ENCODE measurements at places on chromosomes 11 and 22.

DNA sequence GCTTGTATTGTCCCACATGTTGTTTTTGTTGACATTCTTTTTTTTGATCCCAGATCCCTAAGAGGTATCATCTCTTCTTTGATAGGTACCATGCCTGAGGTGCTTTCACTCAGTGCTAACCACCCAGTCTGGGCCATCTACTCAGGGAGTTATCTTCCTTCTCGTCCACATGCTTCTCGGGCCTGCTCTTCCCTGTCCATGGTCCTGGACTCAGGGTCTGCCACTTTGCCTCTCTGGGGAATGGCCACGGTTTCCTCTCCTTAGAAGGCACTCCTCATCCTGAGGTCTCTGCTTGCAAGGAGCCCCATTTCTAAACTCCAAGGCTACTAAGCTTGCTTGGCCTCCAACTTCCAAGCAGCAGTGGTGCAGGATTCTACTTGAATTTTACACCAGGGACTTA, 227.0 kb upstream of the NCAM1 start:
- peak; percentile 72 for DNase-seq

DNA sequence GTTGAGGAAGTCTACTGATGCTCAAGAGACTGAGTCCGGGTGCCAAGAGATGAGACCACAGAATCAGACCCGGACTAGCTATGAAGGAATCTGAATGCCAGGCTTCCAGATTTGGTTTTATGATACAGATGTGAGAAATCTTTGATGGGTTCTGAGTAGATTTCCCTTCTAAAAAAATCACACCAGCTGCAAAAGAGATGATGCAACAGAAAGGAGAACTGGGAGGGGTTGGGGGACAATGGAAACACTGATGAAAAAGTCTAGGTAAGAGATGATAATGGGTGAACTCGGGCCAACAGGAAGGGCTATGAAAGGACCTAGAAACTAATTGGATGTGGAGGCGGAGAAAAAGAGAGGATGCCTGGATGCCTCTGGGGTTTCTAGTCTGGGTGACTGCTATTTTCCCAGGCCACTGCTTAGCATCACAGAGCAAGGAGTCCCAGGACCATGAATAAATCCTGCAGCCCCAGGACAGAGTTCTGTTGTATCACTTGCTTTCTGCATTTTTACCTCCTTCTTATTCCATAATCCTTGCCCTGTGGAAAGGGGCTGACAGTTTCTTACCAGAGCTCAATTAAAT, 115.4 kb upstream of the SEZ6L start:
- no peak for DNase-seq

DNA sequence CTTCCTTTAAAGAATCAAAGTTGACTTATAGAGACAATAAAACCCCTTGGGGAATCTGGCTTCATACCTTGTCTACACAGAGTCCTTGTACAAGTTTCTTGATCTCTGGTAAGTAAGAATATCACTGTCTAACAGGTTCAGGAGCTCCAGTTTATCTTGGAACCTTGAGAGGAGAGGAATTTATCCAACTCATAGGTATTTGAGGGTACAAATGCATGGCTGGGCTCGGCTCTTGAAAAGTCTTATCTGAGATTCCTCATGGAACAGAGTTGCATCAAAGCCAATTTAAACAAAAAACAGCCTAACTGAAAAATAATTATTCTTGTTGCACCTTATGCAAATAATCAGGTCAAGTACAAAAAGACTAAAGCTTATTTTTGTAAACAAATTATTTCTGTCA, 33.4 kb downstream of the CARD18 start:
- DNase-seq, result no peak

DNA sequence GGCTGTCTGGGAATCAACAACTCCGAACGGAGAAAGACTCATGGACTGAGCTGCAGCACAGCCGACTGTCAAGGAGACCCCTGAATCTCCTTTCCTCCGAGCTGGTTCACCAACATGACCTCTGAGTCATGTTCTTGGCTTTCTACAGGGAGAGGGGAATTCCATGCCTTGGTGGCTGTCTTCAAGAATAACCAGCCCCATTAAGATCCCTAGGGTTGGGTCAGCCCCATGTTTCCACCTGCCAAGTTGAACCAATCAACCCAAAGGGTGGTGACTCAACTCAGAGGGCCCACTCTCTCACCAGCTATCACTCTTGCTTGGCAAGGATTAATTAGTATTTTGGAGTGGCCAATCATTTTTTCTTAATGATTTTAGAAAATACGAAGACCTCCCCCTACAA, 28.3 kb upstream of the IGSF22 start:
- DNase-seq, result no peak

DNA sequence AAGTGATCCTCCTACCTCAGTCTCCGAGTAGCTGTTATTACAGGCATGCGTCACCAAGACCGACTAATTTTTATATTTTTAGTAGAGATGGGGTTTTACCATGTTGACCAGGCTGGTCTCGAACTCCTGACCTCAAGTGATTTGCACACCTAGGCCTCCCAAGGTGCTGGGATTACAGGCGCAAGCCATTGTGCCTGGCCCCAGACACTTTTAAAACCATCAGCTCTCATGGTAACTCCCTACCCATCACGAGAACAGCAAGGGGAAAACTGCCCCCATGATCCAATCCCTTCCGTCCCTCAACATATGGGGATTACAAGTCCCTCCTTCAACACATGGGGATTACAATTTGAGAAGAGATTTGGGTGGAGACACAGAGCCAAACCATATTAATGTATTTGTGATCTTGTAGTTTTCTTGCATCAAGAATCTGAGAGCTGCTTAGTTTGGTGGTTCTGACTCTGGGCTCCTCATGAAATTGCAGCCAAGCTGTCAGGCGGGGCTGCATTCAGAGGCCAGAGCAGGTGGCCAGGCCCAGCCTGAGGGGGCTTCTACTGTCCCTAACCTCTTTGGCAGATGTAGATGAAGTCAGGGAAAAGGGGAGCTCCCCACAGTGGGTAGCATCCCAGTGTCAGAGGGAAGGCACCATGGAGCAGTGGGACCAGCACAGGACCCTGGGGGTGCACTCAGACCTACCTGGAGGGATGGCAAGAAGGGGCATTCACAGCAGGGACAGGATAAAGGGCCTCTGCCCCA, 31.2 kb upstream of the PRAME start:
- no peak for DNase-seq

DNA sequence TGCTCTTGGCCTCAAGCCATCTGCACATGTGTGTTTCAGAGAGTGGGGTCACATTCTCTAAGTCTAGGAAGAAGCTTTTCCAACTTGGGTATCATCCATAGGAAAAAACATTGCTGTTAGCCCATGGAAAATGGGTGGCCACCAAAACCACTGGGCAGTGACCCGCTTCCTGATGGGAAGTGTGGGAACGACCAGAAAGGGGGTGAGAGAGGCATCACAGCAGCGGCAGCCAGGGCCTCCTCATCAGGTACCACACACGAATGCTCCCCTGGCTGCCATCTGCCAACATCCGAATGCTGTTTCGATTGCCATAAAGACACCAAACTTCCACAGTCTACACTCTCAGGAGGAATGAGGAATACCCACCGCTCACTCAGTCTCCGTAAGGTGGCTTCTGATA, 40.3 kb downstream of the CHKA start:
- no peak for DNase-seq

DNA sequence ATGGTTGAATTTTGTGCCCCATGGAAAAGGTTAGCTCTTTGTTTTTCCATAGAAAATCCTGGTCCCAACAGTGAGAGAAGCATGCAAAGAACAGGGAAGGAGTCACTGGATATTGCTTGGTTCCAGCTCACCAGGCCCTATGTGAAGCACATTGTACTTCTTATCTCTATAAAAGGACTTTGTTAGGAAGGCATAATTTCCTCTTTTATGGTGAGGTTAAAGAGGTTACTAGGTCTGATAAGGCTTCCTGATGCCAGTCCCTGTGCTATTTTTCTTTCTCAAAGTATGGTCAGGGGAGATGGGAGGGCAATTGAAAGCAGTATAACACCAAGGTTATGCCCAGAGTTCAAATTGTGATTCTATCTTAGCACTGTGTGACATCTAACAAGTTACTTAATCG, 162.6 kb downstream of the KIF18A start:
- DNase-seq, result no peak

DNA sequence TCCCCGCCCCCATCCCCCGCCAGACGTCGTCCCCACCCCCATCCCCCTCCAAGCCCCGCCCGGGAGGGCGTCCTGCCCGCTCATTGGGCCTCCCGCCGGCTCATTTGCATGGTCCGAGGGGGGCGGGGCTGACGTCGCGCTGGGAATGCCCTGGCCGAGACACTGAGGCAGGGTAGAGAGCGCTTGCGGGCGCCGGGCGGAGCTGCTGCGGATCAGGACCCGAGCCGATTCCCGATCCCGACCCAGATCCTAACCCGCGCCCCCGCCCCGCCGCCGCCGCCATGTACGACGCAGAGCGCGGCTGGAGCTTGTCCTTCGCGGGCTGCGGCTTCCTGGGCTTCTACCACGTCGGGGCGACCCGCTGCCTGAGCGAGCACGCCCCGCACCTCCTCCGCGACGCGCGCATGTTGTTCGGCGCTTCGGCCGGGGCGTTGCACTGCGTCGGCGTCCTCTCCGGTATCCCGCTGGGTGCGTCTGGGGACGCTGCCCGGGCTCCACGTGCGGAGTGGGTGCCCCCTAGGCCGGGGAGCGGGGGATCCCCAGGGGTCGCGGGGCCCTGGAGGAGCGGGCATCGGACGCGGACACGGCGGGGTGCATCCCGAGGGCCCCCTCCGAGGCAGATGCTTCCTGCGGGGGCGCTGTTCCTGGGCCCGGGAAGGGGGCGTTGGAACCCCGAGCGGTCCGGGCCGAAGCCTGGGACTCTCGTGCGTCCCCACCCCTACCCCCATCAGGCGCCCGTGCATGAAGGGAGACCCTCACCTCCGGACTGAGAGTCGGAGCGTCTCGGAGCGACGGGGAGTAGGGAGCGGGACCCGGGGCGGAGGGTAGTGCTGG, at the start of gene PNPLA3:
Gene PNPLA3 (plus strand): TSS at position 175 of the 834 bp plus-strand sequence. CDS start 107 bp downstream, at position 282.
- DNase-seq, result peak; percentile 71

GRCh38 chr11:35144136-35144741, 5.3 kb downstream of the CD44 start:
- DNase-seq, result no peak

GRCh38 chr11:106939157-106939556, 79.1 kb downstream of the GUCY1A2 start:
- DNase-seq, result no peak

GRCh38 chr22:45512363-45512762, 9.7 kb downstream of the FBLN1 start:
- DNase-seq, result no peak

DNA sequence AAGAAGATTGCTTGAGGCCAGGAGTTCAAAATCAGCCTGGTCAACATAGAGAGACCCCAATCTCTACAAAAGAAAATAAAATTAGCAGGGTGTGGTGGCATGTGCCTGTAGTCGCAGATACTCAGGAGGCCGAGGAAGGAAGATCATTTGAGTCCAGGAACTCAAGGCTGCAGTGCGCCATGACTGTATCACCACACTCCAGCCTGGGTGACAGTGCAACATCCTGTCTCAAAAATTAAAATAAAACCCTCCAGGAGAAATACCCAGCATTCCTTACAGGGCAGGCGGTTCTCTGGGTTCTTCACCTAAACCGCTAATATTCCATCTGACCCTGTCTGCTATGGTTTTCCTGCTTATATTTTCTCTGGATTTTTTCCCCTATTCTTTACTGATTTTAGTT, 13.5 kb downstream of the TCF20 start:
- no peak for DNase-seq

DNA sequence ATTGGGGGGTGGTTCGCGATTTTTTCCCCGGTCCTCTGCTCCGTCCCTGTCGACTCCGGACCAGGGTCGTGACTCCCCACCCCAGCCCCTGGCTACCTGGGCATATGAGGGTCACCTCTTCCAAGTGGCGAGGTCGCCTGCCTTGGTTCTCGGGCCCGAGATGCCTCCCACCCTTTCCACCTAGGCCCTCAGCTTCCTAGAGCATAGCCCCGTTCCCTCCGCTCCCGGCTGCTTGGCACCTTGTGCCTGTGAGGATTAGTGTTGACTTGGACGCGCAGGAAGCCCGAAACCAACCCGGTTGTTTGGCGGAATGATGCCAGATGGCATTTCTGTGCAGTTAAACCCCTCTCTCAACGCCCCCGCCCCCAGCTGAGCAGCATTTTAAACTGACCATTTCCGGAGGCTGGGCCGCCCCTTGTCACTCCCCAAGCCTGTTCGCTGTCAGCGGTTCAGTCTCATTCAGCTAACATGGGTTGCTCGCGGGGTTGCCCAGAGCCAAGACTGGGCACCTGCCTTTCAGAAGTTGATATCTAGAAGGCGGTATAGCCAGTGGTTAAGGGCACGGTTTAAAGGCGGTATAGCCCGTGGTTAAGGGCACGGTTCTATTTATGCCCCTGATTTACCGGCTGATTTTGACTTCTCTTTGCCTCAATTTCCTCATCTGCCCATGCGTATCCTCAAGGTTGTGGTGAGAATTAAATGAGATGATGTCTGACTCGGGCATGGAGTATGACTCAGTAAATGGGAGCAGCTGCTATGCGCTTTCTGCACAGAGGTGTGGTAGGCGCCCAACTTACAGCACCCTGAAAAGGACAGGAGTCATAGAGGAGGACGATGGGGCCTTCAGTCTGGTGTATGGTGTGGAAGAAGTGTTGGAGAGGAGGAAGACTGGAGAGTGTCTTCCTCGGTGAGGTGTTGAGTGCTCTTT, 639 bp downstream of the INCENP start:
- DNase-seq, result no peak

All from left renal cortex interstitium (tissue), 4 donors.